ENCODE measurements at places on chromosomes 3 and 15.

DNA sequence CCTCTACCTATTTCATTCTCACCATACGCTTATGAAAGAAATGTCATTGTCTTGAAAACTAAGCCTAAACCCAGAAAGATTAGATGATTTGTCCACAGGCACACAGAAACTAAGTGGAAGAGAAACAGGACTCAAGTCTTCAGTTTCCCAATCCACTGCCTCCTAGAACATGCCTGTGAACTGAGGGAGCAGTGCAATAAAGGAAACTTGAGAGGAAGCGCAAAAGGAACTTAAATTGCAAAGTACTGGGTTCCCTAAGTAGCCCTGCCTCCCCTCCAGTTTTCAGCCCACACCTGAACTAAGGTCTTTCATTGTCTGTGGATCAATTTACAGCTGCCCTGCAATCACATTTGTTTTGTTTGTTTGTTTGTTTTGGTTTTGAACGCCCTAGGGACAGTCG, 56.7 kb upstream of the TSEN2 start:
- DNase-seq: no peak

DNA sequence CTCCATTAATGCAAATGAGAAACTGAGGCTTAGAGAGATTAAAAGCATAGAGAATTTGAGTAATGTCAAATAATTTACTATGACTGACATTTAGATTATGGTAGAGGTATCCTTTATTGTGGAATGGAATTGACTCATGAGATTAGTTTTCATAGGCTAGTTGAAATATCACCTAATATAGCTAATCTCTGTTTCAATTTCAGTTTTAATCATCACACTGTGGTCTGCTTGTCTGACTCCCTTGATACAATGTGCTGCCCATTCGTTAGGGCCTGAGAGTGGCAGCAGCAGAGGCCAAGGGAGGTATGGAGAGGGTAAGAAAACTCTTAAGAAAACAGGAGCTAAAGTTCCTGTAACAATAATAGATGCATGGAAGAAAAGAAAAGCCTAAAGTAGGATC, 13.2 kb upstream of the ZBTB20 start:
- DNase-seq: no peak

DNA sequence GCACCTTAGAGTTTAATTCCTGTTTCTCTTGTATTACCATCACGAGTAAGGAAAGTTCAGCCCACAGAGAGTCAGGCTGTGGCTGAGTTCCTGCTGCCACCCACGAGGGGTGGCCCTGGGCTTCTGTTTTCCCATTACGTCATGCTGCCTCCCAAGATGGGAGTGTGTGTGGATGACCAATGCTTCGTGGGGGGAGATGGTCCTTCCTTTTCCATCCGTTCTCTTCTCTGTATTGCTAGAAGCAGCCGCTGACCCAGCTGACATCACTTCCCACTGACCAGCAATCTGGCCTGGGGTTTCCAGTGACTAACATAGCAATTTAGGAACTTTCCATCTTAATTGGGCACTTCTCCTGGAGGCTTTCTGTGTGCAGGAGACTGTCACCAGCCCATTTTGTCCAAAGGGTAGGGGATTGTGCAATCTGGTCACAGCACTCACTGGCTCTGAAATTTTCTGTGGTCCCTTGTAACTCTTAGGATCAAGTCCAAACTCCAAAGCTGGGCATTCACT, 9.3 kb downstream of the IRAK2 start:
- DNase-seq: peak; percentile 39

GRCh38 chr15:70324001-70324974, 226.6 kb upstream of the TLE3 start:
- DNase-seq: no peak

DNA sequence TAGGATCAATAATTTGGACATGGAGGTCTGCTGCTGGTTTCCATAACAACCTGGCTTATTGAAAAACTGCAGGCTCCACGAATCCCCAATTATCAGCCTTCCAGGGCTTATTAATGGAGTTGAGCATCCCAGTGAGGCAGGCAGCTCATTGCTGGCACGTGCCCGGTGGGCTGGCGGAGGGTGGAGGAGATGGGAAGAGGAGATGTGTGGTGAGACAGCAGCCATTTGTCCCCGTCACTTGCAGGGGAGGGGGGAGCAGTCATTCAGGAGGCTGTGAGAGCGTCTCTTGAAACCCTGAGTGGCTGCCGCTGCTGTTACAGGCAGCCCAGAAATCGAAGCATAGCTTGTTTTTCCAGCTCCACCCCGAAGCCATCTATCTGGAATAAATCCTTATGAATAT, 70.6 kb downstream of the GAP43 start:
- DNase-seq: no peak

GRCh38 chr3:36697229-36698001, 66.9 kb downstream of the DCLK3 start:
- DNase-seq: no peak

GRCh38 chr3:64214381-64215018, 10.8 kb downstream of the PRICKLE2 start:
- DNase-seq: no peak

DNA sequence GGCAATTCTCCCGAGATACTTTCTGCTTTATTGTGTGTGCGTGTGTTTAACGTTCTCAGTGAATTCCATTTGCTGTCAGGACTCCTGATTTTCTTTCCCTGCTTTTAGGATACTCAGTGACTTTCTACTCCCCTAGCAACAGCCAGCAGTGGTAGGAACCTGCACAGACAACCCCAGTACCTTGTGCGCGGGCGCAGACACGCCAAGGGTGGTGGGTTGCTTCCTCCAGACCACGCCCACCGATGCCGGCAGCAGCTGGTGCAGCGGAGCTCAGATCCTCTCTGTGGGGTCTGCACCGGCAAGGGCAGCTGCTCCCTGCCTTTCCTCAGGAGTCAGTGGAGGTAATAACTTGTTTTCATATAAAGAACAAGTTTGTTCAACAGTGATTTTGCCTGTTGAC, 225.1 kb upstream of the NDN start:
- no peak for DNase-seq

GRCh38 chr3:38247366-38248035, 18.1 kb upstream of the SLC22A13 start:
- peak; percentile 7 for DNase-seq

- no peak for DNase-seq
Measured at GRCh38 chr15:80703081-80703480, 8.0 kb downstream of the ABHD17C start.

DNA sequence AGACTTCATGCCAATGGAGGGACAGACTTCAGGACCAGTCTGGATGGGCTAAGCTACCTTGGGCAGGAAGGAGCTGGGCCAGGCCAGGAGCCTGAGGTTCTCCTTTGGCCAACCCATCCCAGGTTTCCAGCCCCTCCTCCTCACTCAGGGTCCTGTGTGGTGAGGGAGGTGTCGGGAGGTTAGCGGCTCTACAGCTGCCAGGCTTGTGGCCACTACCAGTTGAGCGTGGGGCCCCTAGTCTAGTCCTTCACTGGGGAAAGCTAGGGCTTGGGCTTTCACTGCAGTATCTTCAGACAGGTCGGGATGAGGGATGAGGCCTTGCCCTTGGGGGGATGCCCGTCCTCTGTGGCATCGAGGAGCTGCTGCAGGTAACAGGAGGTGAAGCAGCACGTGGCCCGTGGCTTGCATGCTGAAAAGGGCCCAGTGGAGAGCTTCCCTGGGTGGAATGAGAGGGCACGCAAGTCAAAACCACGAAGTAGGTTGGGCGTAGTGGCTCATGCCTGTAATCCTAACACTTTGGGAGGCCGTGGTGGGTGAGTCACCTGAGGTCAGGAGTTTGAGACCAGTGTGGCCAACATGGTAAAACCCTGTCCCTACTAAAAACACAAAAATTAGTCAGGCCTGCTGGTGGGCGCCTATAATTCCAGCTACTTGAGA, 8.5 kb upstream of the FANCD2 start:
- DNase-seq: peak; percentile 41

DNA sequence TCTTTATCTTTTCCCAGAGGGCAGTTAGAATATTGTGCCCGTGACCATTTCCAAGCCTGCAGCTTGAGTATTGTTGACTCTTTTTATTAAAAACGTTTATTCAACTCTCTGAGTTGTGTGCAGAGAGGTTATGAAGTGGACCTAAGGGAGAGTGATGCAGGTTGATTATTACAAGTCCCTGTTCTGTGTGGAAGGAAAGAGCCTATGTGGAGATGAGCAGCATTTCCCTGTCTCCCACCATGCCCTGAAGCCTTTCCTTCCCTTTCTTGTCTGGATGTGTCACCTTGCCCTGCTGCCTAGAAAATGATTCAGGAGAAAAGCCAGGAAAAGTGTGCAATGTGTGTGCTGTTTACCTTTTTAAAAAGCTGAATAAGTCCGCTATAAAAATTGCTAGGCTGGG, 19.4 kb downstream of the ZPLD1 start:
- no peak for DNase-seq

- no peak for DNase-seq
Measured at GRCh38 chr3:106435899-106436453, 567.2 kb upstream of the CBLB start.

- DNase-seq: no peak
Measured at GRCh38 chr3:139586420-139587017, 47.0 kb upstream of the RBP1 start.

DNA sequence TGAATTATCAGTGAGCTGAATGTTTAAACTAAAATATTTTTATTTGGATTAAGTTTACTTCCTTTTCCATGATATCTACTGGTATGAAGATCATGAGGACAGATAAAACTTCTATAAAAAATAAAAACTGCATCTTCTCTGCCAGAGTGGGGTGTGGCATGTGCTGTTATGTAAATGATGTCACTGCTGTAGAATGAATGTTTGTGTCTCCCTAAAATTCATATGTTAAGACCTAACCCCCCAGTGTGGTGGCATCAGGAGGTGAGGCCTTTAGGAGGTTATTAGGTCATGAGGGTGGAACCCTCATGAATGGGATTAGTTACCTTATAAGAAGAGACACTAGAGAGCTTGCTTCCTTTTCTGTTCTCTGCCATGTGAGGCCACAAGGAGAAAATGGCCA, 178.7 kb upstream of the DPH6 start:
- DNase-seq: no peak

- no peak for DNase-seq
Measured at GRCh38 chr3:21435871-21436270, 315.1 kb downstream of the ZNF385D start.

GRCh38 chr3:181279239-181279565, 289.7 kb upstream of the DNAJC19 start:
- DNase-seq: no peak

Measured in GOT3 (cell line).